Dermis blood vessel endothelial cell (primary cell): ENCODE measurements at places on chromosomes 3 and 15. TPM values are rescaled to one million over a fixed set of nuclear protein-coding genes. Genes with fewer than 3 reads are reported as not detected.

DNA sequence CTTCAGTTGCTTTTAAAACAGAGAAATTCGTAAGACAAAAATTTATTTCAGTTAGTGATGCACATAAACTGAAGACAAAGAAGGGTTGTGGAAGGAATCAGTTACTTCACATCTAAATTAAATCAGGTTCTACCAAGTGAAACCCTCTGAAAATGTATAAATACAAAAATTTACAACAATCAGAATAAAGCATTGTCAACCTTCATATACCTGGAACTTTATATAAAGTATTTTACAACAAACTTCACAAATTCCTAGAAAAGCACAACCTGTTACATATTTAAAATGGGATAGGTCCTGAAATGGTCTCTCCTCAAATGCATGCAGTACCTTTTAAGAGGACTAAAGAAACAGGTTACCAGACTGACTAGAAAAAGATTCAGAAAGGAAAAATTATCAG is 26.9 kb downstream of the ATOSA start:
- DNase-seq: no peak

- peak; percentile 52 for DNase-seq
These were observed 80.8 kb downstream of the GHSR start for GRCh38 chr3:172367205-172368105.

DNA sequence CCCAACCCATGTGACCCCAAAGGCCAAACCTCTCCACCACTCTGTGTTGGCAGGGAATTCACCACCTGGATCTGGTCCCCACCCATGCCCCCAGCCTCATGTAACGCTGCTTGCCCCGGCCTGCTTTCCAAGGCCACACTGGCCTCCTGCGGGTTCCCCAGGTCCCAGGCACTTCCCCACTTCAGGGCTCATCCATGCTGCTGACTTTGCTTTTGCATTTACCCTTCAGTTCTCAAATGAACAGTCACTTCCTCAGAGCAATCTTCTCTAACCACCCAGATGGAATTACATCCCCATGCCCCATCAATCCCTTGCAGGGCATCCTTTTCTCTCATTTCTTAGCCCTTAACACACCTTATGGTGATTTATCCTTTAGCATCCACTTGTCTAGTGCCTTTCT is 9.2 kb downstream of the DAPK2 start:
- no peak for DNase-seq

DNA sequence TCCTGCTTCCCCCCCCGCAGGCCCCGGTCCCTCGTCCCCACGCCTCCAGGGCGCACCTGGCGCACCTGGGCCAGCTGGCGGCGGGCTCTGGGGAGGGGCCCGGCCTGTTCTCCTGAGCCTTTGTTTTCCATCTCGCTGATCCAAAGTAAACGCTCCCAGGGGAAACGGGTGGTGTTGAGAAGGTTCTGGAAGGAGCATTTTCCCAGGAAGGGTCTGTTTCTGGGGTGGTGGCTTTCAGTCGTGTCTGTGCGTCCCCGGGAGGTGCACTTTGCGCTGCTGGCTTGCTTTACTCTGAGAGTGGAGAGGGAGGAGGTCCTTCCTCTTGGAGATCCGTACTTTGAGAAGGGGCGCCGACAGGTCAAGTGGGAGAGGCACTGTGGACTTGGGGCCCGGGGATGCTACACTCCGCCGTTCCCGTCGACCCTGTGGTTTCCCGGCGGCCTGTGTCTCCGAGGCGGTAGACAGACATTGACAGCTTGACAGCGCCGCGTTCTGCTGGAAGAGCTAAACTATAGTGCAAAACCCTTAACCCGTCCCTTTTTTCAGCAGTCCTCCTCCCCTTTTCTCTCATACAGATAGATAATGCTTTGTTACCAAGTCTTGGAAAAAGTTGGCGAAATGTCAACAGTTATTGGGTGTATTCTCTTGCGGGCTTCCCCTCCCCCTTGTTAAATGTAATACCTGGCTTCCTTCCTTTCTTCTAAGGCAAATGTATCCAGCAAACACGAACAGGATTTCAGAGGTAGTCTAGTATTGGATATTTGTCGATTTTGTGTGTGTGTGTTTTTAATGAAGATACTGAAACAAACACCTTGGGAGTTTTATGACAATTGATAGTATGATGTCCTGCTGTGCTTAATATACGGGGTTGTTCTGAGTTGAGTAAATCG is 6.5 kb downstream of the TPM1 start:
- DNase-seq: peak; percentile 62

GRCh38 chr3:193029800-193030199 is 112.1 kb upstream of the MB21D2 start:
- DNase-seq: no peak

DNA sequence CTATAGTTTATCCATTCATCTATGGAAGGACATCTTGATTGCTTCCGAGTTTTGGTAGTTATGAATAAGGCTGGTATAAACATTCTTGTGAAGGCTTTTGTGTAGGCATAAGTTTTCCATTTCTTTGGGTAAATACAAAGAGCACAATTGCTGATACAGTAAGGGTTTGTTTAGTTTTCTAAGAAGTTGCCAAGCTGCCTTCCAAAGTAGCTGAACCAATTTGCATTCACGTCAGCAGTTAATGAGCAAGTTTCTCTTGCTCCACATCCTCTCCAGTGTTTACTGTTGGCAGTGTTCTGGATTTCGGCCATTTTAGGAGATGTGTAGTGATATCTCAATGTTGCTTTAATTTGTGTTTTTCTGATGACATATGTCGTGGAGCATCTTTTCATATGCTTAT is 34.2 kb downstream of the GABRA5 start:
- DNase-seq: no peak

- DNase-seq: no peak
These were observed 19.6 kb upstream of the CPOX start for GRCh38 chr3:98612996-98613517.

The DET1 gene
- total RNA-seq: 3.2 and 3.8 TPM in 2 replicates
